ENCODE measurements at places on chromosomes 6 and 20. TPM values are rescaled to one million over a fixed set of nuclear protein-coding genes. Genes with fewer than 3 reads are reported as not detected.

DNA sequence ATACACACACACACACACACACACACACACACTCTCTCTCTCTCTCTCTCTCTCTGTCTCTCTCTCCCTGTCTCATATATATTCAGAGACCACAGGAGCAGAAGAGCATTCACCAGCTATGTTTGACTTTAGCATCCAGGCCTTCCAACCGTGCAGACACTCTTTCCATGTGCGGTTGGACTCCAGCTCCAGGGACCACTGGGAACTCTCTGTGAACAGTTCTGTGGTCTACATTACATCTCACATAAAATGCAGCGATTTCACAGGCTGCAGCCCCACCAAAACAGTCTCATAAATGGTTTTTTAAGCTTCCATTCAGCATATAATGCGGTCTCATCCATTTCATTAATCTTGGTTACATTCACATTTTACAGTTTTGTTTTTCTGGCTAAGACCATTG lies 508.4 kb upstream of the SULF2 start:
- DNase-seq: no peak

GRCh38 chr6:159989492-159990480 lies 20.9 kb downstream of the IGF2R start:
- DNase-seq: no peak

- DNase-seq: no peak
Measured at GRCh38 chr6:234706-235372, 57.4 kb upstream of the DUSP22 start.

- DNase-seq: no peak
Measured at GRCh38 chr6:13303668-13304017, 24.7 kb downstream of the TBC1D7 start.

- no peak for DNase-seq
Measured at GRCh38 chr6:156729248-156729647, 47.9 kb upstream of the ARID1B start.

DNA sequence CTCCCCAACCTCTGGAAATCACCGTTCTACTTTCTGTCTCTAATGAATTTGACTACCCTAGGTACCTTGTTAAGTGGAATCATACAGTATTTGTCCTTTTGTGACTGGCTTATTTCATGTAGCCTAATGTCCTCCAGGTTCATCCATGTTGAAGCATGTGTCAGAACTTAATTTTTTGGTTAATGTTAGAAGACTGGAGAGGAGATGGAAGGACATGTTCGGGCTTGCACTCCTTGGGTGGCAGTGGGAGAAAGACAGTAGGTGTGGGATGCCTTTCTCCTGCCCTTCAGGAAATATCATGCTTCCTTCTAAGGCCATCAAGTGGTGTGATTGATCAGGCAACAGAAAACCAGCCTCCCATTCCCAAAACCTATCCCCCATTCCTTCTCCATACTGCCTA lies 61.1 kb upstream of the RNF144B start:
- DNase-seq: no peak

- peak; percentile 40 for DNase-seq
Measured at GRCh38 chr6:106223300-106223930, 102.1 kb downstream of the ATG5 start.

DNA sequence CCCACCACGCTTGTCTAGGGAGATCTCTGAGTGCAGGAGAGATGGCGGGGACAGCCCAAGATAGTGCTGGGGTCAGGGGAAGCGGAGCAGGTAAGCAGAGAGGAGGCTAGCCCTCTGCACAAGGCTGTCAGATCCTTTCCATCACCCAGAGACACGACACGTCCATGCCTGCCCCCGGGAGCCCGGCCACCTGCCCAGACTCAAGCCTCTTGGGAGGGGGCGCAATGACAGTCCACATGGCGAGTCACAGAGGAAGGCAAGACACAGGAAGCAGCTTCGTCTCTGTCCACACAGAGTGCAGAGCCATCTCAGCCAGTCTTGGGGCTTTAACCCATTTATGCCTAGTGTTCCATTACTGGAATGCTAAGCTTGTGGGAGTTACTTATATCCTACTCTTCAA lies 78.4 kb downstream of the PREX1 start:
- no peak for DNase-seq

DNA sequence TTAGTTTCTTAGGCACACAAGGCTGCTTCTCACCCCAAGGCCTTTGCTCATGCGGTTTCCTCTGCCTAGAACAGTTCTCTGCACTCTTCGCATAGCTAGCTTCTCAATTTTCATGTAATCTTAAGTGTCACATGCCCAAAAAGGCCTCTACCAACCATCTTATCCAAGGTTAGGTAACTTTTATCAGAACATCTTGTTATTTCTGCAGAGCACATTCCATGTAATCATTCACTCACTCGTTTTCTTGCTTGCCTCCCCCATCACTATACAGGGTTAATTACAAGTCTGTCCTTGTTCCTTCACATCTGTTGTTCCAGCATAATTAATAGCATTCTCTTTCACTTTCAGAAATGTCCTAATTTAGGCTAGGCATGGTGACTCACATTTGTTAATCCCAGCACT lies 53.8 kb downstream of the NCOA6 start:
- DNase-seq: no peak

GRCh38 chr6:36120539-36120938 lies 9.8 kb upstream of the MAPK13 start:
- no peak for DNase-seq

ZC3H12D gene
- total RNA-seq: 3.7 TPM

LY6G6C gene
- total RNA-seq: not detected

DNA sequence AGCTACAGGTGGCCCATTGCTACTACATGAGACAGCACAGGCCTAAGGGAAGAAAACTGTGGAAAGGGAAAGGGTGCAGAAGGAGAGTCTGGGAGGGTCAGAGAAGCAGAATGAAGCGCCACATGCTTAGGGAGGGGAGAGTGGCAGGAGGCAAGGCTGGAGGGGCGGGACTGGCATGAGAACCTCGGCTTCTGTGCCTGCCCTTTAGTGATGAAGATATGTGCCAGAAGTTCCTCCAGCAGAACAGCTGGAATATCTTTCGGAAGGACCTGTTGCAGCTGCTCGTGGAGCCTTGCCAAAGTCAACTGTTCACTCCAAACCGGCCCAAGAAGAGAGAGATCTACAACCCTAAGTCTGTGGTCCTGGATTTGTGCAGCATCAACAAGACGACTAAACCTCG lies 61.8 kb downstream of the CNBD2 start:
- peak; percentile 83 for DNase-seq

DNA sequence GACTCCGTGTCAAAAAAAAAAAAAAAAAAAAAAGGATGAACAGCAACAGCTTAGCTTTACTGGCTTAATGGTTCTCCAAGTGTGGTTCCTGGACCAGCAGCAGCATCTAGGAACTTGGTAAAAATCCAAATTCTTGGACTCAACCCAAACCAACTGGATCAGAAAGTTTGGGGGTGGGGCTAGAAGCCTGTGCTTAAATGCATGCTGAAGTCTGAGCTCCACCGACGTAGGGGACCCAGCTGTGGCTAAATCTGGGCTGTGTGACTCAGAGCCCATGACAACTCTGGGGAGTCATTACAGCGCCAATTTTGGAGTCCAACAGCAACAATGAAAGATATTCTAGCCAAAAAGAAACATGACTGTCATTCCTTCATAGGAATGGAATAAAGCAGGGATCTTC lies 13.6 kb upstream of the CHD6 start:
- DNase-seq: no peak

DNA sequence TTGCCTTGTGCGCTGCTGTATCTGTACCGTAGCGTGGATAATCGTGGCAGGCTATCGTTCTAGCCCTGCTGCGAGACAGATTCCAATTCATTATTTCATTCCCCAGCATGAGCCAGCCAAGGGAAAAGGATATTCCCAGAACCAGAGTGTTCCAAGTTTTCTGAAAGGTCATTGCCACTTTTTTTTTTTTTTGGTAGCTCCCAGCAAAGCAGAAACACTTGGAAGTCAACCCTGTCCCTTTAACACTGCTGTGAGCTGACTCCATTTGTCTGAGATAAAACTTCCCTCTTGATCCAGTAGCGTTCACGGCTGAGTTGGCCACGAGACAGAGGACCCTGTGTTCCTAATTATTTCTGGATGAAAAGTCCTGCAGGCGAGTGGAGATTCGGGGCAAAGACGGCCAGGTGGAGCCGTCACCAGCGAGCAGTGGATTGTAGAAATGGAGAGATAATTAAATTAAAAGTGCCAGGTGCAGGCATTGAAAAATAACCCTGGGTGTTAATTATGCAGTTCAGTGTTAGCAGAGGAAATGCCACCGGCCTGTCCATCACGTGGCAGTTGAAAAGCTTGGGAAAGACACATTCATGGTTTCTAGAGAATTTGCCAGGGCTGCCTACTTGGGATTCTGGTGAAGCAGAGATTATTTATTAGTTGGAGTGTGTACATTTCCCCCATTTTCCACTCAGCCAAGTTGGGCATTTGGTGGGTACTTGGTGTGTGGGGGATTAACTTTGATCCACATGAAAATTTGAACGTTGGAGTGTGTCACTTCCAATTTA lies 164.2 kb downstream of the SLC24A3 start:
- DNase-seq: no peak

HLA-DRB1 gene
- total RNA-seq: 267 TPM

DNA sequence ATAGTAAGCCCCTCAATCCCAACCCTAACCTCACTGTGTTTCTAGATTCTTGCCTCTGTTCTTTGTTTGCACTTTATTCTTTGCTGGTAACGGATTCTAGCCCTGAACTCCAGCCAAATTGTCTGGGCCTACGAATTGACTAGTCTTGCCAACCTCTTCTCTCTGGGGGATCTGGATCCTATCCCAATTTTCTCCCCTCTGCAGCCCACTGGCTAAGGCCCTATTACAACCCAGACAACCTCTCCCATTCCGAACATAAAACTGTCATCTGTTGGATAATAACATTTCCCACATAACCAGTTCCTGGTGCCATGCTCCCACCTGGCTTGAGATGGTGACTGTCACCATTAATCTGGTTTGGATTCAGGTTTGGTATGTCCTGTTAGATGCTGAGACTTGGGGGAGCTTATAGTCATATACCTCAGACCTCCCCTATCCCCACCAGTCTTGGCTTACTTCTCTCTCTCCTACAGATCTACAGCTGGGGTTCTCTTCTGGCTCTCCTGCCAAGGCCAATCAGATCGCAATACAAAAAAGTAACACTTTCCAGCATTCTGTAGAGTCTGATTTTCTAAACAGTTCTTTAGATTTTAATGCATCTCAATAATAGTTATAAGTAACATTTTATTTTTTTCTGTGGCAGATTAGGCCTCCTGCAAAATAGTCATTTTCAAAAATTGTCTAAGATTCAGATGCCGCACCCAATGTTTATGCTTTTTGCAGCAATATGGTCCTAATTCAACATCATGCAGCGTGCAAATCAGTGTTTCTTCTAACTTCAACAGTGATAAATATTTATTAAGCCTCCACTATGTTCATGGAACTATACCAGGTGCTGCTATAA lies 29.8 kb upstream of the AHI1 start:
- DNase-seq: no peak

NKAIN4 gene
- 29.7 TPM for total RNA-seq

All from kidney (tissue), 22 donors.